ENCODE measurements at places on chromosomes 16 and 17. TPM values are rescaled to one million over a fixed set of nuclear protein-coding genes. Genes with fewer than 3 reads are reported as not detected.
A peak's percentile ranks its signal among the peaks of the same experiment; 100 is the strongest.

- peak; percentile 83 for DNase-seq
These were observed 25.2 kb downstream of the SREBF1 start for GRCh38 chr17:17811381-17812210.

GRCh38 chr16:69931631-69932030 lies 19.5 kb upstream of the CLEC18A start:
- DNase-seq, result no peak

- peak; percentile 65 for DNase-seq
These were observed 6.0 kb upstream of the EZH1 start for GRCh38 chr17:42750739-42751344.

DNA sequence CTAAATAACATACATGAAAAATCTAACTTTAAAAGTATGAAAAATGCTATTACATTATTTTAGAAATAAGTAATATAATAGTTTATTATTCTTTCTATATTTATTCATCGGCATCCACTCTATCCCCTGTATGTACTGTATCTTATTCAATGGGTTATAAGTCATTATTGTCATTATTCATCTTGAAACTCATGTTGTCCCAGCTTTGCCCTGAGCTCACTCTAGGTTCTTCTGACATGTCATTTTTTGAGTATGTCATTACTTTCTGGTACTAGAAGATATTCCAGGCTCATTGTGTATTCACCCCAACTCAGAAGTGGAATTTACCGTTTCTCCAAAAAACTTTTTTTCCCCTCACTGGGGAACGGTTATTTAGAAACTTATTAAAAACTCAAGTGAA lies 53.0 kb upstream of the MNT start:
- no peak for DNase-seq

DNA sequence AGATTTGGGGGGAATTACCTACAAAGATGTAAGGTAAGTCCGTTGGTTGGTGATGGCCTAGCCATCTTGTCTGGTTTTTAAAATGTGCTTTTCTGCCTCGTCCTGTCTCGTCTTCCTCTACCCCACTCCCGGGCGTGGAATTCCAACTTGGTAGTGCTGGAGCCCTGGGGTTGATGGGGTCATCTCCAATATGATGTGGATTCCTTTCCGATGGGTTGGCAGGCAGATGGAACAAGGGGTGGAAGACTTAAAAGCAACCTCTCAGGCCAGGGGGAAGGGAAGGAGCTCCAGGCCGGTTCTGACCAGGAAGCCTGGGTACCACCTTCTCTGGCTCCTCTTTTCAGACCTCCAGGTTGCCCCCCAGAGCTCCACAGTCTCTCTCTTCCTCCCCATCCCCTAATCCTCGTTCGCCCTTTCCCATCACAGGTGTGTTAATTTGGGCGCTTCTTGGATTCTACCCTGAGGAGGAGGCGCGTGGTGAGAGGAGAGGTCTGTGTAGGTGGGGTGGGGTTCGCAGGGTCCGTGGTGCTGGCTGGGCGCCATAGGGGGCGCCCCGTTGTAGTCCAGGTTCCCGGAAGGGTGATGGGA lies 5.1 kb upstream of the HOXB2 start:
- DNase-seq, result no peak

- peak; percentile 85 for DNase-seq
These were observed 5.0 kb upstream of the CCL8 start for GRCh38 chr17:34314279-34314678.

Gene SLC46A1
- 8.1 TPM for polyA plus RNA-seq

Measured in muscle of leg (tissue), 16 donors.